ENCODE measurements at places on chromosomes 2 and 18.
A peak's percentile ranks its signal among the peaks of the same experiment; 100 is the strongest.

DNA sequence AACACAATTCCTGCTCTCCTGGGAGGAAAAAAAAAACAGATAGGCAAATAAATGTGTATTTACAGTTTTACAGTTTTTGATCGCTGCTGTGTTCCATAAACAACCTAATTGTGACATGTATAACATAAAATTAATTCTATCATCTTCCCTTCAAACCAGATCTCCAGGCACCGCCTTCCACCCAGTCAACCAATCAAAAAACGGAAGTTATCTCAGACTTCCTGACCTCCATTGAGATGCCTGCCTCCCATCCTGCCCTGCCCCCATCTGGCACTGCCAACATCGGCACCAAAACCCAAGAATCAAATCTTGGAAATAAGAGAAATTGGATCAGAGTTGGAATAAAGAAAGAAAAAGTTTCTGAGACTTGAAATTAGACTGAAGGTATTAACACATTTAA lies 3.1 kb upstream of the RIOK3 start:
- no peak for DNase-seq

GRCh38 chr18:57716549-57716948 lies 86.6 kb downstream of the ATP8B1 start:
- DNase-seq, result no peak

DNA sequence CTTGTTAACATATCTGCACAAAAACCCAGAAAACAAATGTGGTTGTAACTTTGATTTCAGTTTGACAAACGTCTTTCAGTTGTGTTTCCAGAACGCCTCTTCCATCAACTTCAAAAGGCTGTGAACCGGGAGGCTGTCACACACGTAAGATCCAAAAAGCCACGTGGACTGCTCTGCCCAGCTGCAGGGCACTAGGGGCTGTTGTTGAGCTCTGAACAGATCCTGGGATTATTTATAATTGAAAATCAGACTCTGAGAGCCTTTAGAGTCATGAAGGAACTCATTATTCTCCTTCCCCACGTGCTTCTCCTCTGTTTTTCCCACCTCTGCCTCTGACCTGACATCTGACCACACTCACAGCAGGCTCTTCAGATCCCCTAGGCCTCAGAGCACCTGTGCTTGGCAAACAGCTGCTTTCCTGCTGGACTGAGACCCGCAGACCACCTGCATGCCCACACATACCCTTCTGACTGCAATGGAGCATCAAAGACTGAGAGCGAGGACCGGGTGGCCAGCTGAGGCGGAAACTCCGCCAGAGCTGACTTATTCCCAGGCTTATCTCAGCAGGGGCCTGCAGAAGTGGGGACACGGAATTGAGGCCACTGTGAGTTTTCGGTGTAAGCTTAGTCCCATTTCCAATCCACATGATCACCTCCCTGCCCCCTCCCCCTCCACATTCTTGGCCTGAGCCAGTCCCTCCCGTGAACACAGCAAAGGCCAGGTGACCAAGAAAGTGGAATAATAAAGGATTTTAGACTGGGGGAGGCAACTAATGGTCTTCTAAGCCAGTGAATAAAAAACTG lies 114.8 kb downstream of the ATL2 start:
- peak; percentile 23 for DNase-seq

DNA sequence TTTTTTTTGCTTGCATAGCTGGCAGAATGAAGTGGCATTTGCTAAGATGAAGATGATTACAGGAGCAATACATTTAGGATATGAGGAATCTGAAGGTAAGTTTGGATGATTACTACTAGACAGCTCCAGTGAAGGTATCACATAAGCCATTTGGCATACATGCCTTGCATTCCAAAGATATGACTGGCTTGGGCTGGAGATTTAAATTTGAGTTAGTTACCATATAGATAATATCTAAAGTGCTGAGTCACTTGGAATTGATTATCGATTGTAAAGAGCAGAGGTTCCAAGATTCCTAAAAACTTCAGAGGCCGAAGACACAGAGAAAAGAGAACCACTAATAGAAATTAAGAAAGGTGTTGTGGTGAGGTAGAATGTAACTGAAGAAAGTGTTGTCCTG lies 1026.4 kb downstream of the DSC3 start:
- no peak for DNase-seq

- peak; percentile 54 for DNase-seq
Observed at GRCh38 chr2:1546023-1546591, 132.8 kb downstream of the TPO start.

- DNase-seq, result no peak
Observed at GRCh38 chr2:71609958-71610357, 156.6 kb downstream of the DYSF start.

DNA sequence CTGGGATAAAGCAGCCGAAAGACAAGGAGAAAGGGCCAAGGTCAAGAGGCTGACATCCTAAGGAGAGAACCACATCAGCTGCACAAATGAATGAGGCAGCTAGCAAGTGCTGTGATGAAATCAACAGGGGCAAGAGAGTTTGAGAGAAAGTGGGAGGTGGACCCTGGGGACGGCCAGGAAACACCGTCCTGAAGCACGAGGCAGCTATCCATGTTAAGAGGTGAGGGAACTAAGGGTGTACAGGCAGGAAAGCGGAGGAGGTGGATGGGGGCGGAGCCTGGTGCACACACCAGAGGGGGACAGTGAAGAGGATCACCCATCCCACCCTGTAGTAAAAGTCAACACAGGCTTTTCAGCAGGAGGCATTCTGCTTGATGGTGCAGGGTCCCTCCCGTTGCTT lies 52.4 kb downstream of the HDLBP start:
- no peak for DNase-seq

DNA sequence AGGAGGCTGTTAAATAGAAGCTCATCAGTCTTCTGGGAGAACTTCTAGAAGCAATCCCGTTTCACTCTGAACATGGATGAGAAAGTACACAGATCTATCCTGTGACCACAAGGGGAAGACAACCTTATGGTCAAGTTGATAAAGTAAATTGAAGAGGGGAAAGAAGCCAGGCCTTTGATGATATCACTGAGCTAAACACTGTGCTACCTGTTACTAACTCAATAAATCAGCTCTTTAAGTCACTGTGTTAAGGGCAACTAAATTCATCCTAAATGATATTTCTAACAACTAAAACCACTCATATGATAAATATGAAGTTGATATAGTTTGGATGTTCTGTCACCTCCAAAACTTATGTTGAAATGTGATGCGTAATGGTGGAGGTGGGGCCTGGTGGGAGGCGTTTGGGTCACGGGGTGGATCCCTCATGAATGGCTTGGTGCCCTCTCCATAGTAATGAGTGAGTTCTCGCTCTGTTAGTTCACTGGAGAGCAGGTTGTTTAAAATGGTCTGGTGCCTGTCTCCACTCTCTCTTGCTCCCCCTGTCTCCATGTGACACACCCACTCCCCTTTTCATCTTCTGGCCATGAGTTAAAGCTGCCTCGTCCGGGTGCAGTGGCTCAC lies 23.6 kb downstream of the OLA1 start:
- no peak for DNase-seq

- DNase-seq, result no peak
Observed at GRCh38 chr2:186303091-186303490, 183.0 kb upstream of the ZC3H15 start.

DNA sequence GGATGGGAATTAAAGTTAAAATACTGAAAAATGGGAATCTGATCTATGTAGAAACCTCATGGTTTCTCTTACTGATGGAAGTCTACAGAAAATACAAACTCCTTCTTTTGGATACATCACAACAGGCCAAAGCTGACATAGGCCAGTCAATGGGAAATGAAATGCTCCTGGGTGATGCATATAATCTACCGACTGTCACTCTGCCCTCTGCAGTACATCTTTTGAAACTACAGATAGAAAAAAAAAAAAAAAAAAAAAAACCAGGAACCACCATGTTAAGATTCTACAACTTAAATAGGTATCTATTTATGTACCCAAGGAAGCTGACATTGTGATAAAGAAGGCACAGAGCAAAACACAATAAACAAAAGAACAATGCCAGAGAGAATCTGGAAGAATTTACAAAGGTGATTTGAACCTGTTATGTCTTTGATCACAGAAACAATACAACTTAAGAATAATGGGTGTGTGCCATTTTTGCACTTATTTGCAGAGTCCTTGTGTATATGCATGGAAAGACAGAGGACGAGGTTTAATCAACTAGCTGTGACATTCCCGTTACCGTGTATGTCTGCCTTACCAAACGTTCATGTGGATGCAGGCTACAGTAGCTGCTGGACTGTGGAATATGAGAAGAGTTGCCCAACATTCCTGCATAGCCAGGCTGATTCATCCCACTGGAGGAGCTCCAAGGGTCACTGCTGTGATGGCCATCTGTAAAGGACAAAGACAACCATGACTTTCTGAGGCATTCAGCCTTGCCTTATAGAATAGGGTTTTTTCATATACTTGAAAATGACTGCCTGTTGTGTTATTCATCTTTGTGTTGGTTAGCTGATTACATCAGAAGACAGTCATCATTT lies 312.7 kb downstream of the TCF4 start:
- no peak for DNase-seq

GRCh38 chr2:221610675-221611074 lies 38.6 kb upstream of the EPHA4 start:
- DNase-seq, result no peak

GRCh38 chr2:201411421-201411820 lies 39.8 kb downstream of the TRAK2 start:
- DNase-seq, result no peak

DNA sequence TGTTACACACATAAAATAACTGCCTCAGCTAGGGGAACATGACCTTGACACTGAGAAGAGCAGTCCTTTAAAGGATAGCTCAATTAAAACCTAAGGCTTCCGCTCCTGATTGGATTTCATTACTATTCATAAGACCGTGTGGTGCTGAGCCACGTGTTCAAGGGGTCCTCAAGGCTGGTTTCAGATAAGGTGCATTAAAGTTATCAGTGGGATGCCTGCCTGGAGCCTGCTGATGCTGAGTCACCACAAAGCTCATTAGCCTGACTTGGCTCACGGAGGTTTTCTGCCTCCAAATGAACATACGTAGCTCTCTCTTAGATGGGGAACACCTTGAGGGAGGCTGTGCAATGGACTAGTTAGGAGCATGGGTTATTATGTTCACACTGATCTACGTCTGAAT lies 518.9 kb downstream of the TDRD15 start:
- DNase-seq, result no peak

GRCh38 chr2:233814056-233814835 lies 36.1 kb downstream of the MROH2A start:
- DNase-seq, result no peak

- DNase-seq, result peak; percentile 5
Observed at GRCh38 chr18:3266062-3266608, 4.2 kb downstream of the MYL12B start.

GRCh38 chr2:152198499-152198898 lies 22.9 kb upstream of the STAM2 start:
- no peak for DNase-seq

DNA sequence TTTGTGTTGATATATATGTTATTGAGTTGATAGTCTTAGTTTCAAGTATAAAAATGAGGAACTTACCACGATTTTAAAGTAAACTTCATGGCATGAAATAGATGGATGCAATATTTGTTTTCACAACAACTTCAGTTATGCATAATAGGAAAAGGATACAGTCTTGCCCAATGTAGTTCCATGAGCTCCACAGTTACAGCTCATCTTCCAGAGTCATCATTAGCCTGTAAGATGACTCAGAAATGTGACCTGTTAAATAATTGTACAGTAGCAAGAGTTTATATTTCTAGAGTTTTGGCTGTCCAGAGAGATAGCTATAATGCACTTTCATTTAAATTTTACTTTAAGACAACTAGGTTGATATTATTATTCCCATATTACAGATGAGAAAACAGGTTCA lies 80.9 kb upstream of the ARHGAP28 start:
- DNase-seq, result no peak

GRCh38 chr2:22454826-22455485 lies 930.0 kb upstream of the KLHL29 start:
- no peak for DNase-seq

GRCh38 chr2:71702971-71703898 lies 249.9 kb downstream of the DYSF start:
- no peak for DNase-seq

GRCh38 chr2:23100406-23100805 lies 284.6 kb upstream of the KLHL29 start:
- DNase-seq, result no peak

DNA sequence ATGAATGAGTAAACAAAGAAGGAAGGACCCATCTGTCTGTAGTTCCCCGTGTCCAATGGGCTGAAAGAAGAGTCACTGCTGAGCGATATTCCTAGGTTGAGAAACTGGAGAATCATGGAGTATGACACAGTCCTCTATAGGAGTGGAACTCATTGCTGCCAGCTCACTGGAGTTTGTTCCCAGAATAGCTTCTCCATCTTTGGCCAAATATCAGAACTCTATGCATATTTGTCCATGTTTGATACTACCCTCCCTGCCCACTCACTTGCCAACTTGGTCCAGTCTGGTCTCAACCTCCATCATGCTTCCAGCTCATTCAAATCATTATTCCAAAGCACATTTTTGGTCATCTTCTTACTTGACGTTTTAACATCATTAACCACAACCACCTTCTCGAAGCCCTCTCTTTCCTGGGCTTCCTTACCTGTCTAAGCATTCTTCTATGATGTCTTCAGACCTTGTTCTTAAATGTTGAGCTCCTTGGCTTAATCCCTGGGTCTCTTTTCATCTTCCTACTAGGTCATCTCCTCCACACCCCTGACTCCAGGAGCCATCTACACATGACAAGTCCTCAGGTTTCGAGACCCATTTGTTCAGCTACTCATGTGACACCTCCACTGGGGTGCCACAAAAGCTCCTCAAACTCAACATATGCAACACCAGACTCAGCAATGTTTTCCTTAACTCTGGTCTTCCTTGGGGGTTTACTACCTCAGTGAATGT lies 221.6 kb downstream of the MYCN start:
- DNase-seq, result no peak

GRCh38 chr2:11175293-11175795 lies 20.1 kb downstream of the SLC66A3 start:
- no peak for DNase-seq

DNA sequence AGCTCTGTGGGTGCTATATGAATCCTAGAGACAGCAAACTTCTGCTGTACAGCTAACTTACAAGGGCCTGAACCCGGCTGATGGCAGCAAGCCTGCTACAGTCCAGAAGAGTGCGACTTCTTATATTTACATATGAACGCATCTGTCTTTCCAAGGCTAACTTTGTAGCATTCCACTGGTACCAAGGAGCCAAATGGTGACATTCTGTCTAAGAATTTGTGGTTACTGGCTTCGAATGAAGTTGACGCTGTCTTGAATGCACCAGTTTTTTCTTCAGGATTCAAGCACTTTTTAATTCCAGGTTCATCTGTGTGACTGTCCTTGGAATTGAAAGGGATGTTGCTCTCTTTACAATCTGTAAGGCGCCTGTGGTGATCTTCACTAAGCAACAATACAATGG lies 42.4 kb downstream of the THUMPD2 start:
- no peak for DNase-seq

DNA sequence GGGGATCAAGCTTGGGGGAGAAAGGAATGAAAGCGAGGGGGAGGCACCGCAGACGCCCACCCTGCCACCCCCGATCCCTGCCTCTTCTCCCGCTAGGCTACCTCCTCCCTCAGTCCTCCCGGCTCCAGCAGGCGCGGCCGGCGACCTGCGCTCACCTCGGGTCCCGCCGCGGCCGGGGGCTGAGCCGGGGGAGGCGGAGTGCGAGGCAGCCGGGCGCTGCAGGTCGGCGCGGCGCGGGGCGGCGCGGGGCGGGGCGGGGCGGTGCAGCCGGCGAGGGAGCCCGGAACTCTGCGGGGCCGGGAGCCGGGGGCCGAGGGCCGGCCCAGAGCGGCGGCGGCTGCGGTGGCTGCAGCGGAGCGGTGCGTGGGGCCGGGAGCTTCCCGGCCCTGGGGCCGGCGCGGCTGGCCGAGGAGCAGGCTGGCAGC lies 477 bp downstream of the ACVR1 start:
- DNase-seq, result peak; percentile 71

GRCh38 chr2:1482981-1483380 lies 69.7 kb downstream of the TPO start:
- DNase-seq, result no peak
